GM12891 (cell line): ENCODE measurements at places on chromosomes 12 and 14.

GRCh38 chr14:57657487-57657886 is 163.8 kb upstream of the CCDC198 start:
- DNase-seq = no peak

GRCh38 chr12:3267690-3268089 is 190.5 kb downstream of the TSPAN9 start:
- DNase-seq = no peak

DNA sequence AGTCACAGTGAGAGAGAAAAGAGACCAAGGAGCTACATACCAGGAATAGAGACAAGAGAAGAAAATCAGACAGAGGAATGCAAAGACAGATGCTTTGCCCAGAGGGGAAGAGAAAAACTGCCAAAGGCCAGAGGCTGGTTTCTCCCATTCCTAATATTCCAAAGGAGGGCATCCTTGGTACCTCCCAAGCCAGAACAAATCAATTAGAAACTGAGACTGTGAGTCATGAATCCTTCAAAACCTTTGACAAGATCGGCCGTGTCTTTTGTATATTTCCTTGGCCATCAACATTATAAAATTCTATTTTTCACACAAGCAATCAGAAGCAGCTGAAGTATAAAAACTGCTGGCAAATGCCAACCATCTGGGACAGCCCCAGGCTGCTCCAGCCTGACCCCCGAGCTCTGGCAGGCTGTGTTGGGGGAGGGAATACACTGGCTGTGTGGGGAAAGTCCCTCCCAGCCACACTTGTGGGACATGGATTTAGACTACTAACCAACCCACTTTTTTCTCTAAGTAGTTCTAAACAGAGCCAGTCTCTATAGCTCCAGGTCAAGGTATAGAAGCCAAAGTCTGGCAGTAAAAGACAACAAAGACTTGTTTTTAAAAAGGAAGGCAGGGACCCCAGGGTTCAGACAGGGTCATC is 13.7 kb downstream of the POMT2 start:
- no peak for DNase-seq

- DNase-seq = no peak
Measured at GRCh38 chr14:79117561-79117960, 947.4 kb downstream of the NRXN3 start.

- peak; percentile 77 for DNase-seq
Measured at GRCh38 chr12:54201001-54201794, 12.4 kb upstream of the SMUG1 start.

- DNase-seq = no peak
Measured at GRCh38 chr12:84585776-84586395, 326.7 kb downstream of the SLC6A15 start.

GRCh38 chr12:87779016-87779415 is 250.2 kb downstream of the C12orf50 start:
- DNase-seq = no peak

DNA sequence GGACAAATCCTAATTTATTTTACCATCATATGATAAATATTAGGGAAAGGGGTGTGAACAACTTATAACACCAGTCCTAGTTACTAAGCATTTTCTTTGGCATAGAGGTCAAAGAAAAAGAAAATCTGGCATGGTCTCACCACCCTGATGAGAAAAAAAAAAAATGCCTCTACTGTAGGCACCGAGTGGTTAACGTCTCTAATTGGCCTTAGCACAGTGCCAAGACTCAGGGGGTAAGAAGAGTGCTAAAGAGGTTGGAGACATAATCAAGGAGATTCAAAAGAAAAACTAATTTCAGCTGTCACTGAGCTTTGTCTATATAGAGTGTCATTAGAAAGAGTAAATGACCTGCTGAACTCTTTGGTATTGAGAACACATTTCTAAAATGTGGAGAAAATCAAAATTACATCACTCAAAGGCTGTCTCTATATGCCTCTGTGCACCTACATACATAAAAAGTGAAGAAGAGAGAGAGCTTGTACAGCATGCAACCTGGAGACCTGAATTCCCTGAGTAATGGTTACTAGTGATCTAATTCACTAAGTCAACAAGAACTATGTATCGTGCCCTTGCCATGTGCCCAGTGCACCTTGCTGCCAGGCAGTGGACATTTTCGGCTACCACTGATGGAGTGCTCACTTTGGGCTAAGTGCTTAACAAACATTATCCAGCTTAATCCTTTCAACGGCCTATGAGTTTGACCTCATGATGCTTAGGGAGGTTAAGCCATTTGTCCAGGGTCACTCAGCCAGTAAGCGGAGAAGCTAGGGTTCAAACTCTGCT is 113.8 kb upstream of the G2E3 start:
- no peak for DNase-seq

- DNase-seq = no peak
Measured at GRCh38 chr14:61501714-61502458, 180.5 kb downstream of the PRKCH start.

- DNase-seq = no peak
Measured at GRCh38 chr14:94290197-94290596, 2.9 kb downstream of the SERPINA10 start.

- DNase-seq = no peak
Measured at GRCh38 chr14:100221533-100222223, 17.3 kb upstream of the YY1 start.

DNA sequence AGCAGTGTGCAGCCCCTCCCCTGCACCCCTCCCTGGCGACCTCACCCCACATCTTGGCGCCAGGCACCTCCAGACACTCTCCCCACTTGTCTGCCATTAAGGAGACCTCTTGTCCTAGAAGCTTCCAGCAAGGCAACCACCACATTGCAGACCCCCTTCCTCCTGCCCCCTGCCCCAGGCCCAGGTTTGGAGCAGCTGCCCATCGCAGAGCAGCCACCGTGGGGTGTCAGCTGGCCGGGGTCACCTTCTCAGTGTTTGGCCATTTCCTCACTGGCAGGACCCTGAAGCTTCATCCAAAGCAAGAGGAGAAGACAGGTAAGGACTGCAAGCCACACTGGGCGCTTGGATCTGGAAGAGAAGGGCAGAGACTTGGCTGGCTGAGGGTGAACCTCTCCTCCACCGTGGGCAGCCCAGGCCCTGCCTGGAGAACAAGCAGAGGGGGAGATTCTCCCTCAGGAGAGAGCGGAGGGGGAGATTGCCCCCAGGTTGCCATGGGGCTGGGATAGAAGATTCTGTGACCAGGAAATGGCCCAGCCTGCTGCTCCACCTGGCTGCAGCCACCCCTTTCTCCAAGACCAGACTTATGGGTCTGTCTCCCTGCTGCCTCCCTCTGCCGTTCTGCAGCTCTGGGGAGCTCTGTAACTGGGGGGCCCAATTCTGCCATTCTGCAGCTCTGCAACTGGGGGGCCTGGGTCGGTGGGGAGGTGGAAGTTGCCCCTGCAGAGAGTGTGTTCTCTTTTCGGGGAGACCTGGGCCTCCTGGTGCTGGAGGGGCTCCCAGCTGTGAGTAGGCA is 72.9 kb upstream of the C14orf180 start:
- no peak for DNase-seq

GRCh38 chr12:111784953-111785352 is 18.2 kb downstream of the ALDH2 start:
- no peak for DNase-seq

DNA sequence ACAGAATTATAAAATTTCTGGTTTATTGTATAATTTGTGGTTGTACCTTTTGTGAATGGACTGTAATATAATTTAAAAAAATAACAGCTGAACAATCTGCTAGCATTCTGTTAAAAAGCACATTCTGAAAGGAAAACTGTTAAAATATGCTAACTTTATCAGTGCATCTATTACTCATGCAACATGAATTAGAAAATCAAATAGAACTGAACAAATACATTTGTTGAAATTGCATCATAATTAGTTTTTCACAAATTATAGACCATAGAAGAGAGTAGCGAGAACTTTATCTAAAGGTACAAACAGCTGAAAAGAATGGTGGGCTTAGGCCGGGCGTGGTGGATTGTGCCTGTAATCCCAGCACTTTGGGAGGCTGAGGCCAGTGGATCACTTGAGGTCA is 33.0 kb downstream of the PTPN21 start:
- no peak for DNase-seq

DNA sequence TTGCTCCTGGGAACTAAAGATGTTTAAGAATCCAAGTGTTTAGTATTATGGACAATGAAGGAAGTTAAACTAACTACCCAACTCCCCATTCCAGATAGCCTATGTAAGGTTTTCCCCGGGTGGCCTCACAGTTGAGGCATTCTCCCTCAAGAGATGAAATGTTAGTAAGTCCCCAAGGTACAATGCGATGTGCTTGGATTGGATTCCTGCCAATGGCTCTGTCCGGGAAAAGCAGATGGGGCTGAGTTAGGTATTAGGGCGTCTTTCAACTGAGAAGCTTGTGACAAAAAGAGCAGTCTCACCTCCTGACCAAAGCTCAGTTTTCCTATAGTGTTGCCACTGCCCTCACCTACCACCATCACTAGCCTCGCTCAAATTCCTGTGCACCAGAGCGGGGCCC is 64.8 kb upstream of the E2F7 start:
- DNase-seq = no peak

DNA sequence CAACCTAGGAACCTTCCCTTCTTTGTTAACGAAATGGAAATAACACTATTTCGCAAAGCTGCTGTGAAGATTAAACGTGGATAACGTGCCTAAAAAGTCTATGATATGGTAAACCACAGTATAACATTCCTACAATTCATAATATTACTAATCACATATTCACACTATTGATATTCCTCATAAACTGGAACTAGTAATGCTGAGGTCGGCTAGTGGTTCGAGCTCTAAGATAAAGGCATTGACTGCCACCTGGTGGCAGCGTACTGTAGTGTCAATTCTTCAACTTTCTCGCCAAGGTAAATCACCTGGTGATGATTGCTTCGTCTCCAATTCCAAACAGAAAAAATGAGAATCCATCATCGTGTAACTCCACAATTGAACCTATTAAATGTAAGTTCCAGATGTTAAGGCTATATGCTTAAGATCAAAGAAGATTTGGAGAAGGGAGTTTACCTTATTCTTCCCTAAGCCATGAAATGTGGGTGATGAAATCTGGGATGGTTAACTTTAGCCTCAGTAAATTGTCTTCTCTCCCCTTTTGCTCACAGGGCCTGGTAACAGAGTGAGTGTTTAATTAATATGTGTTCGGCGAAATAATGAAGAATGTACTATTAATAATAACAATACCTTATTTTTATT is 197.5 kb upstream of the TMEM132C start:
- peak; percentile 17 for DNase-seq

DNA sequence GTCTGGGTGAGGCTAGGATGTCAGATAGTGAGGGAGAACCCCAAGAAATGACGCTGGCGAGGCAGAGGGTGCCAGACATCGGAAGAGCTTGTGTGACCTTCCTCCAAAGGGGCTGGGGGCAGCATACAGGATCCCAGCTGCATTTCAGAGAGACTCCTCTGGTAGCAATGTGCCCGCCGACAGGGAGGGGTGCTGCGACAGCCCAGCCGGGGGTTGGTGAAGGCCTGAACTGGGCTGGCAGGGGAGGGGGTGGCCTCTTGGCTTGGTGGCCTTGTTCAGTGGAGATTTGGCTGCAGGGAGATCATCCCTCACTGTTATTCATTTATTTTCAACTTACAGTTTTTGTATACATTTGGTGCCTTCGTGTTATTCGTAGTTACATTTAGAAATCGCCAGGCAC is 5.2 kb downstream of the TCHP start:
- DNase-seq = no peak

- DNase-seq = no peak
Measured at GRCh38 chr12:2020511-2020910, 16.3 kb upstream of the DCP1B start.

- no peak for DNase-seq
Measured at GRCh38 chr12:113857371-113857770, 108.8 kb downstream of the RBM19 start.

DNA sequence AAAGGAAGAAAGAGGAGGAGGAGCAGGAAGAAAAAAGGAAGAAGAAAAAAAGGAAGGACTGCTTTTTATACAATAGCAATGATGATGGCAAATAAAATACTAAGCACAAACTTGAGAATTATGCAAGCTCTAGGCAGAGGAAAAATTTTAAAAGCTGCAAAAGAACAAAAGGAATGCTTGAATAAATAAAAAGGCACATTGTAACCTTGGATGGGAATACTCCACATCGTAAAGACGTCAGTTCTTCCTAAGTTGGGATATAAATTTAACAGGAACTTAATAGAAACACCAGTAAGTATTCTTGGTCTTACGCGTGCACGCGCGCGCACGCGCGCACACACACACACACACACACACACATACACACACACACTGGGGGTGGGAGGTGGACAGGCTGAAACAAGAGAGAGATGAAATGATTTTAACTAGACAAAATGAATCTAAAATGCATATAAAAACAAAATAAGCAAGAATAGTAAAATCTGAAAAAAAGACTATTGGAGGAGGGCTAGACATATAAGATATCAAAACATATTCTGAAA is 43.0 kb downstream of the SERPINA3 start:
- no peak for DNase-seq

DNA sequence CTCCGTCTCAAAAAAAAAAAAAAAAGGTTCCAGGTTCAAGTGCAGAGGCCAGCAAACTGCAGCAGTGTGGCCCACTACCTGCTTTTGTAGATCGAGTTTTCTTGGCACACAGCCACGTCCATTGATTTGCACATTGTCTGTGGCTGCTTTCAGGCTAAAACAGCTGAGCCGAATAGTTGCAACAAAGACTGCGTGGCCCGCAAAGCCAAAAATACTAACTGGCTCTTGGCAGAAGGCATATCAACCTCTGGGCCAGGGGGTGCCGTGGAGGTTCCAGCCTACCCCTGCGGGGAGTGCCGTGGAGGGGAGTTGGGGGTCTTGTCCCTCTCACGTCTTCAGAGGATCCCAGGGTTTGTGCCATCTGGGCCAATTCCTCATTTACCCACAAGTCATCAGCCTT is 170.1 kb downstream of the ADGRD1 start:
- no peak for DNase-seq

GRCh38 chr14:95488376-95489213 is 27.9 kb downstream of the SYNE3 start:
- no peak for DNase-seq
